ENCODE measurements at places on chromosomes 2 and 18.

GRCh38 chr2:214896274-214896673, 86.8 kb upstream of the BARD1 start:
- DNase-seq = no peak

GRCh38 chr2:174593041-174593440, 4.6 kb downstream of the WIPF1 start:
- no peak for DNase-seq

GRCh38 chr2:217305882-217306281, 446.0 kb upstream of the TNP1 start:
- no peak for DNase-seq

DNA sequence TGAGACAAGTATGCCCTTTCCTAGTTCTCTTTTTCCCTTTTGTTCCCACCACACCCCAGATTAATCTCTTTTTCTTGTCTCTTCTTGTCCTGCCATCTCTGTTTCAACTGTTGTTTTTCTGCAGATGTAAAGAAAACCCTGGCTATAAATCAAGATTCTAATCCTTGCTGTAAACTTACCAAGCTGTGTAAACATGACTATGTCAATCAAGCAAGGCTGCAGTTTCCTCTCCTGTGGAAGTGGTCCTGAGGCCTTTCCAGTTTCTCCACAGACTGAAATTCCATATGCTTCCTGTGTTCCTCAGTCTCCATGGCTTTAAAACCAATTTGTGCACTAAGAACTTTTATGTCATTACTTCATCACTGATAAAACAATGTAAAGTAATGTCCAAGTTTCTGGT, 288.8 kb upstream of the PIK3C3 start:
- DNase-seq = no peak

DNA sequence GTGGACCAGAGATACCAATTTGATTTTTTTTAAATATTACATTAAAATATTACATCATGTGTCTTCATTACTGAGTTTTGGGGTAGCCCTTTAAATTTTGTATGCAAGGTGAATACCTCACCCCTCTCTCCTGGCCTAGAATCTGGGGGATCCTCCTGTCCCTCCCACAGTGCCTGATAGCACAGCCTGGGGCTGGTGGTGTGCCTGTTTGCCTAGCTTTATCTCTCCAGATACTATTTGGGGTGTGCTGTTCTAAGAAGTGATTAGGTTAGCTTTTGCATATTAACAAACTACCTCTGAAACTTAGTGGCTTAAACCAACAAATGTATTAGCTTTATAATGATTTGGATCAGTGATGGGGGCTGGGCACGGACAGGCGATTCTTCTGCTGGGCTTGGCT, 20.7 kb upstream of the B3GNT7 start:
- DNase-seq = no peak
